Stimulated activated CD4-positive, alpha-beta T cell treated with anti-CD3 and anti-CD28 coated beads, Interleukin-2, amount 100 ng/mL, for 24 hours (primary cell): ENCODE measurements at places on chromosomes 5 and 9.

- no peak for DNase-seq
Observed at GRCh38 chr9:82124090-82124489, 135.5 kb downstream of the SPATA31D1 start.

GRCh38 chr9:115103746-115104477 is 14.0 kb downstream of the TNC start:
- DNase-seq = no peak

GRCh38 chr5:14913096-14913495 is 41.5 kb upstream of the ANKH start:
- DNase-seq = no peak

- no peak for DNase-seq
Observed at GRCh38 chr5:126192226-126192625, 231.0 kb upstream of the GRAMD2B start.
